ENCODE measurements at places on chromosomes 1 and 21. TPM values are rescaled to one million over a fixed set of nuclear protein-coding genes. Genes with fewer than 3 reads are reported as not detected.

GRCh38 chr1:59458884-59459283 lies 162.0 kb downstream of the FGGY start:
- no peak for DNase-seq

FBXO2 gene
- total RNA-seq = 8.6 TPM

HSPA6 gene
- 1.8 TPM for total RNA-seq

FMOD gene
- total RNA-seq = 45.7 TPM

NBPF3 gene
- 3.4 TPM for total RNA-seq
